T follicular helper cell (primary cell): ENCODE measurements at places on chromosomes 16 and 17.

GRCh38 chr17:69870091-69870530 is 204.9 kb upstream of the KCNJ16 start:
- DNase-seq: no peak

DNA sequence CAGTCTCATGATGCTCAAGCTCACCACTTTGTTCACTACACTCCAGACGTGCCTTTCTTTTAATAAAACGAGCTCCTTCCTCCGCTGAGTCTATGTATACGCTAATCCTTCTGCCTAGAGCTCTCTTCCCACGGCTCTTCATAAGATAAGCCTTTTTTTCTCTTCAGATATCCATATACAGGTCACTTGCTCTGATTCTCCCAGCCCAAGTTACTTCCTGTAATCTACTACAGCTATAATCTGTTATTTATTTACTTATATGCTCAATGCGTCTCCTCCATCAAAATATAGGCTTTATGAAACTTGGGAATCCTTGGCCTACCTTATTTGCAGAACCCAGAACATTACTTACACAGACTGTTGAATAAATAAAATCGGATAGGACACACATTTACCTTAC is 17.4 kb downstream of the C16orf87 start:
- DNase-seq: no peak

DNA sequence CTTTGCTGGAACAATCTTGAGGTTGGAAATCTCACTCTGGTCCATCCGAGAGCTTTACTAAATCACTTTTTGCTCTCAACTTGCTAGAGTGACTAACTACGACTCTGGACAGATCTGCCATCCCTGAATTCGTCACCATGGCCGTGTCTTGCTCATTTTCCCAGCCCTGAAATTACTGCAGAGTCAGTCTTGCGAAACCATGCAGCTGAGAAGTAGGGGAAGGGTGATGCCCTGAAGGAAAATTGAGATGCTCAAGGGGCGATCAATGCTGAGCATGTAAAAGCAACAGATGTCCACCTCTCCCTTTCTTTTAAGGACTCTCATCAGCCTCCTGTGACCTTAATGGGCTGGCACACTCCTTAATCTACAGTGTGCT is 18.8 kb downstream of the PCTP start:
- no peak for DNase-seq

GRCh38 chr16:22848451-22848850 is 34.5 kb downstream of the HS3ST2 start:
- no peak for DNase-seq

DNA sequence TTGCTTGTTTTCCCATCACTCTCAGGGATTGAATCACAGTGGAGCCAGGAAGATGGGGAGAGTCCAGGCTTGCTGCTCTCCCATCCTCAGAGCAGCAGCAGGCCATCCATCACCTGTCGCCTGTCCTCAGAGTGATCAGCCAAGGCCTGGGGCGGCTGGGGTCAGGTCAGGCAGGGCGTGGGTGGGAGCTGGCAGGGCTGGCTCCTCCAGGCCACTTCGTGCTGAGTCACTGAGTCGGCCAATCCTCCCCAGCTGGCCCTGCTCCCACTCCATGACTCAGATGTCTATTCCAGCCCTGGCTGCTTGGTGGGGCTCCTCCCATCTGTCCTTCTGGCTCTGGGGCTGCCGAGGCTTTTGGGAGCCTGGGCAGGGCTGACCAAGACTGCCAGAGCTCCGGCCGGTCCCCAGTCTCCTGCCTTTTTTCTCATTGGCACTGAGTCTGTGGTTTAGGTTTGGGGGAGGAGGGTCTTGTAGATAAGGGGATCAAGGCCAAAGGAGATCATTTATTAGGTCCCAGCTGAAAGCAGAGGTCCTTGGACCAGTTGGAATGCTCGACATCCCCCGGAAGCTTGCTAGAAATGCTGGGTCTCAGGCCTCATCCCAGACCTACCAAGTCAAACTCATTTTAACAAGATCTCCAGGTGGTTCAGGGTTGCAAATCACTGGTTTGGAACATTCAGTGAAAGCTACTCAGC is 72.7 kb downstream of the ABCC1 start:
- DNase-seq: no peak

DNA sequence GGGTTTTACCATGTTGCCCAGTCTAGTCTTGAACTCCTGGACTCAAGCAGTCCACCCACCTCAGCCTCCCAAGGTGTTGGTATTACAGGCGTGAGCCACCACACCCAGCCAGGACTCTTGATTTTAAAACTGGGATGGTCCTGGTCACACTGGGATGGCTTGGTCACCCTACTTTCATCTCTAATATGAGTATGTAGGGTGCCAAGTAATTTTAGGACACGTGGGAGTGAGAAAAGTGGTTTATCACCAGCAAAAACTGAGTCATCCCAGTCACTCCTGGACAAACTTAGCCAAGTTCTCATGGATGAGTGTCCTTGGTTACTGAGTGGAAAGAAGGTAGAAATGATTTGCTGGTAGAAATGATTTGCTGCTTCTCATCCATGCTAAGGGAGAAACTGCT is 9.9 kb downstream of the CLEC19A start:
- no peak for DNase-seq

- no peak for DNase-seq
Measured at GRCh38 chr16:84810518-84811273, 9.1 kb upstream of the CRISPLD2 start.

DNA sequence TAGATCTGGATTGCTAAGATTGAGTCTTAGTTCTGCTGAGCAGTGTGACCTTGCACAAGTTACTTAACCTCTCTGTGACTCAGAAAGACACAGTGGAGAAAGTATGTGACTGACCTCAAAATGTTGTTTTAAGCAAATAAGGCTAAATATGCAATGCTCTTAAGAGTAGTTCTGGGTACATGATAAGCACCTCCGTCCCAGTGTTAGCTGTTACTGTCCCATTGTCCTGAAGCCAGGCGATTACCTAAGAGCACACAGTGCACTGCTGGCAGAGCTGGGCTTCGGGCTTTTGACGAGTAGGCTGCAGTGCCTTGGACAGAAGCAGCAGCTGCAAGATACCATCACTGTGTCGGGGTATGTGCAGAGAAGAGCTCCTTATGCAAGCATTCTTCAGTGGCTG is 32.7 kb upstream of the FOXF1 start:
- DNase-seq: no peak

DNA sequence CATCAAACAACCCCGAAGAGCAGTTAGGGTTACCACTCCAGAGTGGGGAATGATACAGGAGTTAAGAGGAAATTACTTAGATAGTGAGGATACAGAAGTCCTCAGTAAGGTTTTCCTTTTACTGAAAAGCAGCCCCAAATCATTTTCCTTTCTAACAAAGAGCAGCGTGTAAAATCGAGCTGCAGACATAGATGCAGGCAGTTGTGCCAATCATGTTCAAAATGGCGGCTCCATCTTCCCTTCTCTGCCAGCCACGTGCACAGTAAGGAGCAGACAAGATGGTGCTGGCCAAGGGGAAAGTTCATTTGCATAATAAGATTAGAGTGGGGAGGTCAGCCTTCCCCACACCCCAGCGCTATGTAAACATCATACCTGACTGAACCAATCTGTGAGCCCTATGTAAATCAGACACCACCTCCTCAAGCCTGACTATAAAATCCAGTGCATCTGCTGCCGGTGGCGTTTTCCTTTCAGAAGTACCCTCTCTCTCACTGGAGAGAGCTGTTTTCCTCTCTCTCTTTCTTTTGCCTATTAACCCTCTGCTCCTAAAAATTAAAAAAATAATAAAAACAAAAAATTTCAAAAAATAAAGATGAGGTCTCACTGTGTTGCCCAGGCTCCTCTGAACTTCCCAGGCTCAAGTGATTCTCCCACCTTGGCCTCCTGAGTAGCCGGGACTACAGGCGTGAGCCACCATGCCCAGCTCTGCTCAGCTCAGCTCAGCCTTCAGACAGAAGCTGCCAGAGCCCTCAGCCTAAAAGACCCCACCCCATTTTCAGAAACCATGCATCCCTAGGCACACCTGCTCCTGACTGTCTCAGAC is 2.6 kb upstream of the SRL start:
- no peak for DNase-seq

DNA sequence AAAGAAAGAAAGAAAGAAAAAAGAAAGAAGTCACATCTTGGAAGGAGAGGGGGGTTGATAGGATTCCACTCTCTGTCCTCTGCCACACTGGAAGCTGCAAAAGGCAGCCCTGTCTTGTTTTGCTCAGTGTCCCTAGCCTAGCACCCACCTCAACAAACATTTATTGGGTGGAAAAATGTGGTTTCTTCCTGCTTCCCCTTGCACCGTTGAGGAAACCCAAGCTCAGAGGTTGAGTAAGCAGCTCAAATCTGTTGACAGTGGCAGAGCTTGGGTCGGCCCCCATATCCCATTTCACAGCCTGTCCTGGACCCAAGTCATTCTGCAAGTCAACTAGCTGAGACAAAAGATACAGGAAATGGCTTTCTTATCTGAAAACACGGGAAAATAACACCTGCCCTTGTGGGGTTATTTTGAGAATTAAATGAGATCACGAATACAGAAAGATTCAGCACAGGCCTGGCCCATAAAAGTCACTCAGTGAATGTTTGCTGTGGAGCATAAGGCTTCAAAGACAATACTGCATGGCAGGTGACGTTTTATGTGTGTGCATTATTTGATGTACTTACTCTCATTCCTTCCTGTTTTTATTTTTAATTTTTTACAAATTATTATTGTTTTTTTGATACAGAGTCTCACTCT is 63.6 kb downstream of the SCNN1B start:
- DNase-seq: no peak

DNA sequence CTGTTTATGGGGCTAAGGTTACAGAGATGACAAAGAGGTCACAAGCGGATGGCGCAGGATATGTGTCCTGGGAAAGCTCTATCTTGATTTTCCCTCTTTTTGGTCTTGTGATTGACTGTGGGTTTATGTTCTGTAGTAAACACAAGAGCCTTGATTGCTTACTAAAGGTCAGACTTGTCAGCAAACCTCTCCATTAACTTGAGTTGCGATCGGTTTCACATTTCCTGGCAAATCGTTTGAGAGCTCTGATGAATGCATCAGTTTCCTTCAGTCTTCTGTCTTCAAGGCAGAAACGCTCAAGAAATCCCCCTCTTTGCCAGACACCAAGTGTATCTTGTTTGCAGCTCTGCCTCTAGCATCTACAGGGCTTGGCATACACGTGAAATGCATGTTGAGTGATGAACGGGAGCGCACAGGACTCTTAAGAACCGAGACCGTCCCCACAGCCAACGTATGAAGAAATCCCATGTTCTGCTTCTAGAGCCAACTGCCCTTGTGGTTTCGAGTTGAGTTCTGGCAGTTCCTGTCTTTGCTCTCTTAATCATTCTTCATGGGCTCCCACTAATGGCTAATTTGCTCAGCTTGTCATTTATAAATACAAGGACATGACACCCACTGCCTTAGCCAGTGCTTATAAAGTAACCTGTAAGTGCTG is 143.3 kb downstream of the PITPNC1 start:
- no peak for DNase-seq

GRCh38 chr17:50259477-50260324 is 14.6 kb upstream of the TMEM92 start:
- no peak for DNase-seq

- DNase-seq: no peak
Measured at GRCh38 chr17:72804949-72805707, 287.4 kb downstream of the SLC39A11 start.

- no peak for DNase-seq
Measured at GRCh38 chr17:5784791-5785190, 200.5 kb upstream of the NLRP1 start.

DNA sequence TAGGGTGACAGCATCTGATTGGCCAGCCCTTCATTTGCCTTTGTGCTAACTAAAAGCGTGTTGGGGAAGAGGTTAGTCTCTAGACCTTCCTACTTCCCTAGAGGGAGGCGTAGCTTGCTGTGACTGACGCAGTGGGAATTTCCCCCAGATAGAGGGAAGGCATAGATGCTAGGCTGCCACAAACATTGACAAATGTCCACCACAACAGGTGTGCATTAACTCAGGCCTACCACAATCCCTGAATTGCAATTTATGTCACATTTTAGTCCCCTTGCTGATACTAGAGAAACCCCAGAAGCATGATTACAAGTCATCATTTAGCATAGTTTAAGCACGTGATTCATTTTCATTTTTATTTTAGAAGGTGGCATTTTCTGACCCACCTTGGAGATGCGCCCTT is 76.3 kb upstream of the WSB1 start:
- DNase-seq: no peak

DNA sequence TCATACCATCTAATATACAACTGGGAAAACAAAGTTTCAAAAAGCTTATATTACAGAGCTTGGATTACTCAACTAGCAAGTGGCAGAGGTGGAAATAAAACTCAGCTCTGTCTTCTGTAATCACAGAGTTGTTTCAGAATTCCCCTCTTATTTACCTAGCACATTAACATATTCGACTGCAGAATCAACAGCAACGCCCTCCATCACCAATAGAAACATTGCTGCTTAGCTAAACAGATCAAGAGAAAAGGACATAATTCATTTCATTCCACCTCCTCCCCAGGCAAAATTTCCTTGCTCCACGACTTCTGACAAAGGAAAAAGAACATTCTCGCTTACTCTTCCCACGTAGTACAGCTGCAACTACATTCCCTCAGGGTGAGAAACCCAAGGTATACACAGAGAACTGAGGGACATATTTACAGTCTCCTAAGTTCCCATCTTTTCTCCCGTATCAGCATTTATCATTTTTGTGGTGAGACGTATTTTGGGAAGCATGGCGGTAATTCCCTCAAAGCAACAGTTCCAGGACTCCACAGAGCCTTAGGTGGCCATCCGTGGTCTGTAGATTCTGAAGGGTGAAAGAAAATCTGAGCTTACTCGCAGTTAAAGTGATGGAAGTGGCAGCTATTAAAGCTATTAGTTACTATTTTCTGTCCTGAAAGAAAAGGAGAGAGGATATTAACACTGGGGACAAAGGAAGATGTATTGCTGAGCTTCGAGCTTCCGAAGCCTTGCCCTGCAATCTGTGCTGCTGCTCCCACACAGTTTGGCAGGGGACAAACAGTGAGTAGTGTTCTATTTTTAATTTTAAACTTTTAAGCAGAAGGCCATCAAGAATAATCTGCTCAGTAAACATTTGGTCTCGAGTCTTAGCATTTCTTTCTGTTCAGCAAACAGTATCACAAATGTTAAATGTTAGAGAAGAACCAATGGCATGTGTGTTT is 1296.2 kb downstream of the CDH8 start:
- no peak for DNase-seq

GRCh38 chr16:71368958-71369357 is 10.4 kb downstream of the CALB2 start:
- no peak for DNase-seq

GRCh38 chr17:72332367-72332766 is 211.5 kb downstream of the SOX9 start:
- DNase-seq: no peak

DNA sequence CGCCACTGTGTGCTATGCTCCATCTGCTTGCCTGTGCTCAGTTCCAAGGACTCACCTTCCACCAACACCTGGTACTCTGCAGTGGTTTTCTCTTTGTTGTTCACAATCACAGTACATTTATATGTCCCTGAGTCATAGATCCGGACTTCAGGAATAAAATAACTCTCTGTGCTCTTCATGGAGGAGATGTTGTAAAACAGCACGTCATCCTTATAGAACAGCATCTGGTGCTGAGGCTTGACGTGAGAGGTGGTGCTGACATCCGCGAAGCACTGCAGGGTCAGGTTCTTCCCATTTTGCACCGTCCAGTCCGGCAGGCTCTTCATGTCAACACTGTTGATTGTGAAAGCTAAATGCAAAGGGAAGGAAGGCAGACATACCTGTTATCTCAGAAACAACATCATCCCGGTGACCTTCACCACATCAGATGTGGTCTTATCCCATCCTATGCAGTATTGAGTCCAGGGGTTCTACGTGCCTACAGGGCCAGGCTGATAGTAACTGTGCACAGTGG is 12.8 kb downstream of the PECAM1 start:
- DNase-seq: no peak
